ENCODE measurements at places on chromosomes 7 and 10.

DNA sequence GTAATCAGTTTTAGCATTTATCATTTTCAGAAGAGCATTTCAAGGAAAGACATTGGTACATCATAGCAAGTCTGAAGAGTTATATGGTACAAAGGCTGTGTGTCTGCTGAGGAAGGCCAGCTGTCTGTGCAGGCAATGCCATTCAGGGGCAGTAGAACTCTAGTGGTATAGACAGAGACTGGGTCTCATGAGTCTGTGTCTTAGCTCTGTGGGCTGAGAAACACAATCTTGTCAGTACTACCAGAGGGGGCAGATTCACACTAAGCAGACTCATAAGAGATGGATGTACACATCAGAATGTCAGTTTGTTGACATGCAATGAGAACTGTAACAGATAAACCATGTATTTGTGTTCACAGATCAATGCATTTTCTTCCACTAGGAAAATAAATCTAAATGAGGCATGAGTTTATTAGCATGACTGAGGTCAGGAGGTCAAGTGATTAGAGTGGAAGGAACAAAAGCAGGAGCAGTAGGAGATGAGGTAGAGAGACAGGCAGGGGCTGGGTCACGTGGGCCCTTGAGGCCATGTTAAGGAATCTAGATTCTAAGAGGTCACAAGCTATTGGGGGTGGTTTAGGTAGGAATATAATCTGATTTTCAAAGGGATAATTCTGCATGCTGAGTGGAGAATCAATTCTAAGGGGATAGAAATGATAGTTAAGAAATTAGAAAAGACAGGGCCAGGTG lies 7.5 kb upstream of the GGCT start:
- DNase-seq: no peak

GRCh38 chr7:148962440-148962822 lies 65.9 kb downstream of the PDIA4 start:
- DNase-seq: no peak

- DNase-seq: no peak
These were observed 28.4 kb upstream of the SEMA3E start for GRCh38 chr7:83677180-83677866.

DNA sequence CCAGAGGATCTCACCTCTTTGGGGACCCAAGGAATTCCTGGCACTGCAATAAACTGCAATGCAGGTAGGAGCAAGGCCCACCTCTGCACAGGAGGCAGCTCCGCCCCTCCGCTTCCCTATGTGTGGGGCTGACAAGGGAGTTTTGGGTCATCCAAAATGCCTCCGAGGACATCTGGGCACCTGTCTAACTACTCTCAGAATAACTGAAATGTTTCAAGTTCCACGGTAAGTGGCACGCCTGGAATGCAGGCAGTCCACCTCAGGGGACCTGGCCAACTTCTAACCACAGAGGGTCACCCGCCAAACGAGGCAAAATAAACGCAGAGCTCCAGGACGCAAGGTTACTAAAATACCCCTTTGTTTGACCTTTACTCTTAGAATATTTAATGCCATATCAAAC lies 102.5 kb downstream of the FGFR2 start:
- no peak for DNase-seq

- DNase-seq: no peak
These were observed 810.2 kb downstream of the CNTNAP2 start for GRCh38 chr7:146926841-146927240.

- DNase-seq: no peak
These were observed 67.8 kb downstream of the CPVL start for GRCh38 chr7:29078311-29079260.

GRCh38 chr7:106623853-106624252 lies 37.1 kb downstream of the CCDC71L start:
- no peak for DNase-seq

GRCh38 chr7:151058781-151059366 lies 515 bp upstream of the SLC4A2 start:
- no peak for DNase-seq

- no peak for DNase-seq
These were observed at the start of gene CRTAC1 for GRCh38 chr10:98030093-98030821. Gene CRTAC1, minus strand, starts transcription at chr10:98030621. Its CDS starts 149 bp downstream, at chr10:98030472.

DNA sequence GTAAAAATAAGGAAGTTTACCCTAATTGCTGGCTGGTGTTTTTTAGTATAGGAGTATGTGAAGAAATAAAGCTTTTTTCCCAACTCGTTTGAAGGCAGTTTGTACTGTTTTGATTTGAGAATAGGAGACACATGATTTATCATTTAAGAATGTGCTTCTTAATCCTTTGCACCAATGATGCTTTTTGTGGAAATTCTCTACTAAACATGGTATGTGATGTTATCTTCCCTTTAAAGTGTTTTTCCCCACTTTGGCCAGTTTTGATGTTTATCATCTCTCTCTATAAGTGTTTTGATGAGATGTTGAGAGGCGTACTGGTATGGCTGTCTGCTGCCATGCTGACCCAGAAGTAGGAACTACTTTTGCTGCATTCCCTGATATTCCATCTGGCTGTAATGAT lies 85.1 kb downstream of the SUGCT start:
- DNase-seq: no peak

- no peak for DNase-seq
These were observed 29.3 kb upstream of the C10orf53 start for GRCh38 chr10:49649936-49650723.

- no peak for DNase-seq
These were observed 624.8 kb downstream of the GRID1 start for GRCh38 chr10:85741626-85742300.

- no peak for DNase-seq
These were observed 916 bp downstream of the LAMB1 start for GRCh38 chr7:108001764-108002725.

DNA sequence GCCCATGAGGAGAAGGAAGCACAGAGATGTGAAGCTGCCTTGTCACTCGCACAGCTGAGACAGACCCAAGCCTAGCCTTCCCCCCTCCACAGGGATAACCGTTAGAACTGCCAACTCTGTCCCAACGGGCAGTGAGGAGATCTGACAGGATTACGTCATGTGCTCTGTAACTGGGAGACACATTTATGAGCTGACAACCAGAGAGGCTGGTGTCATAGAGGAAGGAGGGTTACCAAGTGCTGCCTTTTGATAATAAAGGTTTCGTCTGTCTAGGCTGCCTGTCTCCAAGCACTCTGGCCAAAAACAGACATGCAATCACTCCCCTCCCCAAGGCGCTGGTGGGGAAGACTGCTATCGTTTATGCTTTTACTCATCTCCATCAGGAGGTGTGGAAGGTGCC lies 165.9 kb downstream of the PLXNA4 start:
- no peak for DNase-seq

GRCh38 chr10:58063861-58064480 lies 203.7 kb downstream of the IPMK start:
- no peak for DNase-seq

DNA sequence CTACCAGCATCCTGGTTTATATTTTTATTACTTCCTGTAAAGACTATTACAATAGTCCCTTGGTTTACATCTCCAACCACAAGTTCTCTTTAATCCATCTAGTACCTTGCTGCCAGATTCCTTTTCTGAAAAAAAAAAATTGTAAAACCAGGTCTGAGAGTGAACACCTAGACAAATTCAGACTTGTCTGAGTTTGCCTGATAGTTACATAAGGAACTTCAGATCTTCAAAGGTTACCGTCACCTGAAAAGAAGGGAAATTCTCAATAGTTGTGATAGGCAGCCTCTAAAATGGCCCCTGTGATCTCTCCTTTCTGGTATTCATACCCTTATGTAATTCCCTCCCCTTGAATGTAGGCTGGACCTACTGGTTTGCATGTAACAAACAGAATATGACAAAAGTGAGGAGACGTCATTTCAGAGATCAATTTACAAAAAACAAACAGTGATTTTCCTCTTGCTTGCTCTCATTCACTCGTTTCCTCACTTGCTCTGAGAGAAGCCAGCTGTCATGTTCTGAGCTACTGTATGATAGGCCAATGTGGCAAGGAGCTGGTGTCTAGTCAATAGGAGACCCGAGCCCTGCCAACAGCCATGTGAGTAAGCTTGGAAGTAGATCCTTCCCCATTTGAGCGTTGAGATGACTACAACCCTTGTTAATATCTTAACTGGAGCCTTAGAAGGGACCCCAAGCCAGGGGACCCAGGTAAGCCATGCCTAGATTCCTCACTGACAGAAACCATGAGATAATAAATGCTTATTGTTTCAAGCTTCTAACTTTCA lies 110.9 kb upstream of the LSM8 start:
- no peak for DNase-seq

- DNase-seq: no peak
These were observed 182.8 kb upstream of the SMIM30 start for GRCh38 chr7:113301141-113301540.

GRCh38 chr10:89706011-89706410 lies 4.6 kb downstream of the KIF20B start:
- no peak for DNase-seq

GRCh38 chr10:124665980-124666379 lies 78.2 kb downstream of the FAM53B start:
- no peak for DNase-seq

DNA sequence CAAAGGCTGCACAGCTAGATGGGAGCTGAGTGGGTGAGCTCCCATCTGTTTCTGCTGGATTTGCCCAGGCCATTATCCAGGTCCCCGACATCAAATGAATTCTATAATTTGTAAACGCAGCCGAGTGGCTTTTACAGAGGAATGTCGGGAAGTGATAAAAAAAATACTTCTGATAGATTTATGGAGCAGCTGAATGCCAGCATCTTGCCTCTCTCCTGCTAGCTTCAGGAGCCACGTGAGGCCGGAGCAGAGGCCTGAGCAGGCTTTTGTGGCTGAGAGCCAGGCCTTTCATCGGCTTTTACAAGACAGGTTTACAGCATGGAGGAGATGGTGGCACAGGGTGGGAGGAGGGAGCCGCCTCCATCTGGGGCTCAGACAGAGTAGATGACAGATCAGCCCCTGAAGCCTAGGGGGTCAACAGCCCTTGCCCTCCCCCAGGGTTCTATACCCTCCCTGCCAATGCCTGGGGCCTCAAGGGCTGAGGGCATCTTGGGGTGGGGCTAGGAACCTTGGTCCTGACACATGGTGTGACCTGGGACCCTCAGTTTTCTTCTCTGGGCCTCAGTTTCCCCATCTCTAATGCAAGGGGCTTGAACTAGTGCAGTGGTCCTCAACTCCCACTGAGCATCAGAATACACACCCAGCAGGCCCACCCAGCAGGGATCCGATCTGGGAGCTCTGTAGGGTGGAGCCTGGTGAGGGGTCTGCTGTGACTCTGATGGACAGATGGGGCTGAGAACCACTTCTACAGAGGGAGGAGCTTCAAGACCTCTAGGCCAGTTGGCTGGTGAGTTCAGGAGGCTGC lies 44.2 kb upstream of the PCBD1 start:
- DNase-seq: no peak

- no peak for DNase-seq
These were observed 2.3 kb downstream of the ARHGAP22 start for GRCh38 chr10:48602401-48603135.

- DNase-seq: no peak
These were observed 143.7 kb upstream of the COL1A2 start for GRCh38 chr7:94250987-94251386.

GRCh38 chr7:35362341-35362740 lies 108.4 kb upstream of the TBX20 start:
- no peak for DNase-seq

GRCh38 chr7:25860275-25861163 lies 291.5 kb upstream of the NFE2L3 start:
- no peak for DNase-seq

DNA sequence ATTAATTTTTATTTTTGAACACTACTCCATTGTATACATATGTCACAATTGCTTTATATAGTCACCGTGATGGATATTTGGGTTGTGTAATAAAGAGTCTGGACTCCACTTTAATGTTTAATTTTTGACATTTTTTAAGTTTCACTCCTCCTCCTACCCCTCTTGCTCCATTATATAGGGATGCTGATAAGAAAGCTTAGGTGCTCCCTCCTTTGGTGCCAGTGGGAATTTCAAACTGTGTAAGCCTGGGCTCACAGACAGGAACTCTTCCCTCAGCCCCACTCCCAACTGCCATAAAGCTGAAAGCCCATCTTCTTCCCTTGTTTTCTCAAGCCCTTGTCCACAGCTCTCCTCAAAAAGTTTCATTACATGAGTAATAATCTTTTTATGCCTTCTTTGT lies 47.6 kb downstream of the TWIST1 start:
- no peak for DNase-seq

DNA sequence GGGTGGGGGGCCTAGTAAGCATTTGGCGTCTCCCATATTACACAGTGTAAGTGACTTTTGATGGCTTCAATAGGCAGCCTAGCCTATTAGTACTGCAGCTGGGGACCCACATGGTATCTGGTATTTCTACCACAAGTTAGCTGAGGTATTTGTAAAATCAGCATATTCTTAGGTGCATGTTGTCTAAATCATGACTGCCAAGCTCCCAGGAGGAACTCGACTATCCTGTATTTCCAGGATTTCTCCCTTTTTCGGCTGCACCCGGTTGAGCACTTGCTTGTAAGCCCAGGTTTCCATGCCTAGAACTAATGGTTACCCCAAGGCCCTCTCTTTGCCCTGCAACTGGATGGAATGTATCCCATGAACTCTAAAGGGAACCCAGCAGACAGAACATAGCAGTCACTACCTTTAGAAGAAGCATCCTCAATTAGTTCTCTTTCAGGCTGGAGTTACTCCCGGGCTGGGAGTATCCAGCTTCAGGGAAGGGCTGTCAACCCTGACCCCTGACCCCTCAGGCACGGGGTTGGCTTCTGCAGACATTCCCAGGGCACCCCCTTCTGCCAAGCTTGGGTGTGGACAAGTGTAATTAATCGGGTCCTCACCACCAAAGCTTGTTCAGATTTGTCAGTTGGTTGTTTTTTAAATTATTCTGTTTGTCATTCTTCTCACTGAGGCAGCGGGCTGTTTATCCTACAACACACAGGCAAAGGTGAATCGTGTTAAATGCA lies 90.3 kb upstream of the PARD3 start:
- DNase-seq: no peak

GRCh38 chr10:27558612-27559020 lies 54.5 kb downstream of the RAB18 start:
- DNase-seq: no peak

DNA sequence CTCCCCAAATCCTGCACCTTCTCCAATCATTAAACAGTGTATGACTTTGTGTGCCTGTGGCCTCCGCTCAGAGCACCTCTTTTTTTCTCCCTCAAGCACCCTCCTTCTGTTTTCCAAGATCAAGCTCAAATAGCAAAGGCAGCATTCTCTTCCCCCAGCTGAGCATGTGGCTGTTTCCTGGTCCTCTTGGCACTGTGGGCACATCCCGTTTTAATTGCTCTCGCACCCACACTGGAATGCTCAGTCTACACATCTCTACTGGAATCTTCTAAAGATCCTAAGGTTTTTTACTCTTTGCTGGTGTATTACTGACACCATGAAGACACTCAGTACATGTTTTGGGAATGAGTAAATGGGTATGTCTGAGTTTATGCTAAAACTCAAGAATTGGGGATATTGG lies 107.4 kb downstream of the WDFY4 start:
- no peak for DNase-seq

- DNase-seq: no peak
These were observed 272.5 kb downstream of the SEMA3A start for GRCh38 chr7:83921941-83922607.

DNA sequence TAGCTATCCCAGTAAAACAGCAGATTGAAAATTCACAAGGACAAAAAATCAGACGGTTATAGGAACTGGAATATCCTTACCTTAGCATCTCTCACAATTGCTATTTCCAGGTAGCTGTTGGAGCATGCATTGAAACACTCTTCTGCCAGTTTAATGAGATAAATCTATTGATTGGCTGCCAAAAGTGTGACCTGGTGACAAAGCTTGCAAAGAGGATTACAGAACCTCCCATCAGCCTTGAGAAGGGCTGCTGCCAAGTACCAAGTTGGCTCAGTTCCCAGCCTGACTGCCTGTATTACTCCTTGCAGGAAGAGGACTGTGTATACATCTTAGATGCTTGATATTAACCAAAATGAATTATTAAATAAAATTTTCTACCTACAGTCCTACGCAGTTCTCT lies 5.1 kb downstream of the PRLHR start:
- no peak for DNase-seq

Measured in stimulated activated CD8-positive, alpha-beta memory T cell treated with anti-CD3 and anti-CD28 coated beads, Interleukin-15, amount 100 ng/mL, for 24 hours (primary cell).